ENCODE measurements at places on chromosomes 16 and 17. TPM values are rescaled to one million over a fixed set of nuclear protein-coding genes. Genes with fewer than 3 reads are reported as not detected.

SRCIN1 gene
- 0.11 TPM for total RNA-seq

DNA sequence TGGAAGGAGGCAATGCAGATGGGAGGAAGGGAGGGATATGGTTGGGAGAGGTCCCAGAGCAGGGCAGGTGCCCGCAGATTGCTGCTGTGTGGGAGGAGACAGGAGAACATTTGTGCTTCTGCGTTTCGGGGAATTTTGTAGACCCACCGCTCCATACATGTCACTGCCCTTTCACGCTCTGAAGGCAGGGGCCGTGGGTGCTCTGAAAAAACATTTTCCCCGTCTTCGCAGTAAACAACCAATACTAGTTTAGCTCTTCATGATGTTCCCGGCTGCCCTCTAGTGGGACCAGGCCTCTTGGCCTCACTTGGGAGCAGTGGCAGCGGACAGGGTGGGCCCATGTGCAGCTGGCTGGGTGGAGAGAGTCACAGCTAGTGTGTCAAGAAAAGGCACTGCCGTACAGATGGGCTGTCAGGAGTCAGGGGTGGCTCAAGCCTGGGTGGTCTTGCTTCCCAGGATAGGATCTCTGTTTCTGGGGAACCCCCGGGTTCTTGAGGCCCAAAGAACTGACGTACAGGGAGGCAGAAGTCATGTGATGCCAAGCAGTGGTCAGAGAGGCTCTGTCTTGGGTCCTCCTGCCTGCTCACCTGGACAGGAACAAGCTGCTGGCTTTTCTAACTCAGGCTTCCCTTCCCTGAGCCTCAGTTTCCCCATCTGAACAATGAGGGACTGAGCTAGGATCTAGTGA lies 46.5 kb upstream of the CPNE2 start:
- no peak for DNase-seq

CRHR1 gene
- total RNA-seq, result not detected

DNA sequence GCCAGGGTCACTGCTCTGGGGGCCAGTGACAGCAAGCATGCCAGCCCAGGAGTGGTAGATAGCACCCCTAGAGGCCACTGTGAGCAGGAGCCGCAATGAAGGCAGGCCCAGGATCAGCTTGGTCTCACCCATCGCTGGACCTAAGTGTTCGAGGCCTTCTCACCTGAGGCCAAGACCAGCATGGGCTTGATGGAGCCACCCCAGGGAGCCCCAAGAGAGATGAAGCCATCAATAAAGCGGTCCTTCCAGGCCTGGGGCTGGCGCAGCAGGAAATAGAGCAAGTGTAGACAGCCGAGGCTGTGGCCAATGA lies 1.8 kb downstream of the LCAT start:
- DNase-seq, result no peak

DNA sequence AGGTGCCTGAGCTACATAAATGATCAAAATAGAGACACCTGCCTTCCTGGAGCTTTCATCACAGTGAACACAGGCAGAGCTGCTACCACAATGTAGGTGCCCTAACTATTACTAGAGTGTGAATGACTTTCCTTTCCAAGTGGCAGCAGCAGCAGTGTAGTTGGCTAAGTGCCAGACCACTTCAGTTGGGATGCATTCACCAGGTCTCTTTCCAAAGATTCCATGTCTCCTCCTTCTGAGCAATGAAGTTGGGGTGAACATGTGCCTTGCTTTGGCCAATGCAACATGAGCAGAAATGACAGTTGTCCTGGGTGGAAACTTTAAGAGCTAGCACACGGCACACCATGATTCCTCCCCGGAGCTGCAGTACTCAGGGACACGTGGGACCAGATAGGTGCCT lies 23.3 kb upstream of the CACNG4 start:
- DNase-seq, result no peak

GRCh38 chr17:27155866-27156265 lies 138.0 kb upstream of the WSB1 start:
- DNase-seq, result no peak

DNA sequence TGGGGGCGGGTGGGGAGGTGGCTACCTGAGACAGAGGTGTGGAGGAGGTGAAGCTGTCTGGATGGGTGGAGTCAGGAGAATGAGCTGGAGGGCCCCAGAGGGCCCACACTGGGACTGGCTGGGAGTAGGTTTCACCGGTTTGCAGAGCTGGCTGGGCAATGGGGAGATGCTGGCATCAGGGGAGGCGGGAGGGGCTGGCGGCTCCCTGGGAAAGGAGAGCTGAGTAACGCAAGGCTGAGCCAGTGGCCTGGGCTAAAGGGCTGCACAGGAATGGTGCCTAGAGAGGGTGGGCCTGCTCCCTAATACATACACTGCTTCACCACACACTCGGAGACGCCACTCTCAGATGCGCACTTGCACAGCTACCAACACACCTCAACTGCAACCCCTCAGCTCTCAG lies 12.4 kb downstream of the P3H4 start:
- DNase-seq, result no peak

DNA sequence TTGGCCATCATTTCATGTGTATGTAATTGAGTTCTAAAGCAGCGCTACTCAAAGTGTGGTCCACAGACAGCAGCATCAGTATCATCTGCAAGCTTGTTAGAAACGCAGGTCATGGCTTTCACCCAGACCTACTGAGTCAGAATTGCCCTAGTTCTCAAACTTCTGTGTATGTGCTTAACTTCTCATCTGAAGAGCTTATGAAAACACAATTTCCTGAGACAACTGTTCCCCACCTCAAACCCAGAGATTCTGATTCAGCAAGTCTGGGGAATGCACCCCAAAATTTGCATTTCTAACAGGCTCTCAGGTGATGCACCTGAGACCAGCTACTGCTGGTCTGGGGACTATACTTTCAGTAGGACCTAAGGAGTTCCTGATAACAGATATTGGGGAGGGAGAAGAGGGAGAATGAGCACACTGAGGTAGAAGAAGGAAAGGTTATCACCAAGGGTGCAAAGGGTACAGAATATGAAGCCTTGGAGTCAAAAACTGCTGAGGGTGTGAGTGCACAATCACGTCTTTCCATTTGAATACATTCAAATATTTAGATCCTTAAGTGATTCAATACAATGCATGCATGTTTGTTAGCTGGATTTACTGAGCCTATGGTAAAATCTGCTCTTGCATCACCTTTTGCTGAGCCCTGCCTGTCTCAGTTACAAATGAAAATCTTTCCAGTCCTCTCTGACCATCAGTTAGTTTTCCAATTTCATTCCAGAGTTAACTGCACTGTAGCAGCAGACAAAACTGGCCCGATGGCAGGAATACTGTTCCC lies 29.2 kb upstream of the SKAP1 start:
- no peak for DNase-seq

- DNase-seq, result no peak
Measured at GRCh38 chr17:3907483-3908216, 8.6 kb downstream of the P2RX1 start.

GRCh38 chr17:79936641-79937381 lies 97.6 kb upstream of the CBX4 start:
- no peak for DNase-seq

GRCh38 chr17:74532115-74532514 lies 840 bp upstream of the CD300LB start:
- peak; percentile 12 for DNase-seq

- no peak for DNase-seq
Measured at GRCh38 chr17:72362376-72363088, 241.7 kb downstream of the SOX9 start.

GRCh38 chr17:74424657-74425056 lies 7.2 kb upstream of the GPRC5C start:
- no peak for DNase-seq

DNA sequence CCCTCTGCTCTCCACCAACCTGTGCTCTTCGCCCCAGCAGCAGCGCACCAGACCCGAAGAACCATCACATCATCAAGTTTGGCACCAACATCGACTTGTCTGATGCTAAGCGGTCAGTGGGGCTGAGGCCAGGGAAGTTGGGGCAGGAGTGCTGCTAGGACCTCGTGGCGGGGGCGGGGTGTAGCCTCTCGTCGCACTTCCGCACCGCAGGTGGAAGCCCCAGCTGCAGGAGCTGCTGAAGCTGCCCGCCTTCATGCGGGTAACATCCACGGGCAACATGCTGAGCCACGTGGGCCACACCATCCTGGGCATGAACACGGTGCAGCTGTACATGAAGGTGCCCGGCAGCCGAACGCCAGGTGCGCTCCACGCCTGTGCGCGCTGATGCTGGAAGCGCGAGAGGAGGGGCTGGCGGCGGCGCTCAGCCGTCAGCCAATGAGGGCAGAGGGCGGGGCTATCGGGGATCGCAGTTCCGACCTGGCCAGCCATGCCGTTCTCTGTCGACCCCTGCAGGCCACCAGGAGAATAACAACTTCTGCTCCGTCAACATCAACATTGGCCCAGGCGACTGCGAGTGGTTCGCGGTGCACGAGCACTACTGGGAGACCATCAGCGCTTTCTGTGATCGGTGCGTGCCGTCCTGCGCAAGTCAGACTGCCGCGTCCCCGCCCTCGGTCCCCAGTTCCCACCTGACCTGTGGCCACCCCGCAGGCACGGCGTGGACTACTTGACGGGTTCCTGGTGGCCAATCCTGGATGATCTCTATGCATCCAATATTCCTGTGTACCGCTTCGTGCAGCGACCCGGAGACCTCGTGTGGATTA lies 3.2 kb upstream of the TMEM88 start:
- DNase-seq, result peak; percentile 96

GRCh38 chr16:70741783-70742125 lies 55.9 kb upstream of the MTSS2 start:
- no peak for DNase-seq

GRCh38 chr17:77716289-77716926 lies 242.1 kb upstream of the TNRC6C start:
- DNase-seq, result no peak

FNDC8 gene
- not detected for total RNA-seq

- DNase-seq, result no peak
Measured at GRCh38 chr16:83925095-83925905, 26.4 kb downstream of the MLYCD start.

- DNase-seq, result no peak
Measured at GRCh38 chr16:89705006-89705405, 3.5 kb upstream of the SPATA2L start.

GRCh38 chr17:65485388-65486299 lies 75.8 kb downstream of the AXIN2 start:
- no peak for DNase-seq

UNC13D gene
- 221 TPM for total RNA-seq

DNA sequence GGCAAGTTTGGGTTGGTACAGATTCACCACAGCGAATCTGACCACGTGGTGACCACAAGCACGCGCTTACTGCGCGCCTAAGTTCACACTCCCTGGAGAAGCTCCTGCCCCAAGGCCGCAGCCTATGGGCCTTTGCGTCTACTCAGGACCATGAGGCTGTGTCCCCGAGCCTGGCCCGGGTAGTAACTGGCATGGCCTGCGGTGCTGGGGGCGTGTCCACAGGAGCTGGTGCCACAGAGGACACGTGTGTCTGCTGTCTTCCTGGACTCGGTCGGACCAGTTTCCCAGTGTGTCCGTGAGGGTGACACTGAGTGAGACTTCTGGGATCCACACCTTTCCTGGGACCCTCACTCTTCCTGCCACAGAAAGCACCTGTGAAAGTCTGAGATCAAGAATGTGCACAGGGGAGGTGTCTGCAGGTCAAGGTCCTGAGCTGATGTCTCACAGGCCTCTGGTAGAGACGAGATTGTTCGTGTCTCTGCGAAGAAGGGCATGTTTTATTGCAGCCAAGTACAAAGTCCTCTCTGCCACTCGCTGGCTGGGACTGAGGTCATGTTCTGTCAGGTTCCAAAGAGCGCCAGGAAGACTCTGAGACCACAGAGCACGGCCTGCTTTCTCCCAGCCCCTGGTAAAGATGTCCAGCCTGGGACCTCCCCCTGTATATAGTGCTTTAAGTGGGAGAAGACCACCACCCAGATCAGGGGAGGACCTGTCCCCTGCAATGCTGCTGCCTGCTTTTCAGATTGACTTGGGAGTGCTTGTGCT lies 25.2 kb upstream of the CAPN15 start:
- no peak for DNase-seq

- DNase-seq, result no peak
Measured at GRCh38 chr17:9487406-9487805, 88.2 kb downstream of the STX8 start.

All from activated naive CD8-positive, alpha-beta T cell treated with anti-CD3 and anti-CD28 coated beads, Interleukin-2, amount 10 ng/mL, durations not matched to agents 7 days and 5 days (primary cell).